ENCODE measurements at places on chromosomes 6 and 20.

GRCh38 chr6:84967389-84967788 lies 203.0 kb upstream of the TBX18 start:
- DNase-seq, result peak; percentile 72

DNA sequence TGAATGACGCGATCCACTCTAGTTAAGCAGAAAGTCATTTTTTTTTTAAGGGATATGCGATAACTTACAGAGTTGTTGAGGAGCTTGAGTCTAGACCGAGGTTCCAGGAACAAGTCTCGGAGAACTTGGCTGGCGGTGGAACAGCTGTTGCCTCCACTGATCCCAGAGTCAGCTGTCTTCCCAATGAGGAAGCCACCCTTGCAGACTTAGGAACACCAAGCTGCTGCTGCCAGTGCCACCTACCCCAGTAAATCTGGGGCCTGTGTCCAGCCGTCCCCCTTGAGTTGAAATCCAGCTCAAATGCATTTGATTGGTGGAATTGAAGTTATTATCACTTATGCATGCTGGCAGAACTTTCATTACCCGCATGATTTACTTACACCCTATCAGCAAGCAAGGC lies 6.7 kb downstream of the PFDN4 start:
- DNase-seq, result peak; percentile 87

- DNase-seq, result peak; percentile 28
These were observed 269.3 kb downstream of the ARHGAP18 start for GRCh38 chr6:129440691-129441090.

DNA sequence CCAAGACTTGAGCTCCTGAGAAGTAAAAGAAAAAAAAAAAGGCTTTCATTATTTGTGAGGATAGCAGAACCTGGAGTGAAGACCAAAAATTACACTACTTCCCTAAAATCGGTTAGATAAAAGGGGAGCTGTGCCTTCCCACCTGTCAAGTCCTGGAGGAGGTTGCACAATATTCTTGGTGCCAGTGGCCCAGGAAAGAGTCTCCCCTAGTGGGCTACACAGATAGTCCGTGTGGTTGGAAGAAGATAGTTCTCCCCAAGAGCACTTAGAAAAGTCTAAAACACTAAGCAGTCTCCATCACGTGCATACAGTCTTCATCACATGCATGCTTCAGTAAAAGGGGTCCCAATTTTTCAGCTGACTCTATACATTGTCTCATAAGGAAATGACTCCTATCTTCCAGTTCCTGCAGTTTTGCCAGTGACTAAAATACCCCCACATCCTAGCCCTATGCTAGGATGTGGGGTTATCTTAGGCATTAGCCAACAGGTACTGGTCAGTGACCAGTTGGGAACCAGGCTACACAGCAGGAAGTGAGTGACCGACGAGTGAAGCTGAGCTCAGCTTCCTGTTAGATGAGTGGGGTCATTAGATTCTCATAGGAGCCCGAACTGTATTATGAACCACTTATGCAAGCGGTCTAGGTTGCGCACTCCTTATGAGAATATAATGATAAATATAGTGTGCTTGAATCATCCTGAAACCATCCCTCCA lies 199.5 kb upstream of the FAM83B start:
- DNase-seq, result no peak

DNA sequence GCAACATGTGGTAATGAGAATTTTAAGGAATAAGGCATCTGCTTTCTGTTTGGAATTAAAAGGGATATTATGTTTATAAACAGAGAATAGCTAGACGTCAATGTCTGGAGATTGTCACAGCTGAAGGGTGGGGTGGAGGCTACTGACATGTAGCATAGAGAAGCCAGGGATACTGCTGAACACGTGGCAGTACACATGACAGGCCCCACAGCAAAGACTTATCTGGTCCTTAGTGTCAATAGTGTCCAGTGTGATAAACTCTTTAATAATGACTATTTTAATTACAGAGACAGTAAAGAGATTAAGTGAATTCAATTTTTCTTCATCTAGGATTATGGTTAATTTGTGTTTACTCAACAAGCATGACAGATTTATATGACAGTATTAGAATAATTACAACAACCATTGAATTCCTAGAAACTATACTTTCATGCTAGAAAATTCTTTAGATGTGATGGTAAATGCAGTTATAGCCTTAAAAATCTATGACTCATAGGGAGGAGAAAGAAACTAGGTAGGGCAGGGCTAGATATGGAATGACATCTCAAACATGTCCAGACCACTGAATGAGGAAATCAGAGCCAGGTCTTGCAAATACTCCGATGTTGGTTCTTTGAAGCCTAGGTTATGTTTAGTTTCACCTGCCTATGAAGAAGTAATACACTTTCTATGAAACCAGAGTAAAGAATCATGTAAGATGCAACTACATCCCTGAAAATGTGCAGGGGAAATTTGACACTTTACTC lies 399.5 kb downstream of the PHF3 start:
- no peak for DNase-seq

DNA sequence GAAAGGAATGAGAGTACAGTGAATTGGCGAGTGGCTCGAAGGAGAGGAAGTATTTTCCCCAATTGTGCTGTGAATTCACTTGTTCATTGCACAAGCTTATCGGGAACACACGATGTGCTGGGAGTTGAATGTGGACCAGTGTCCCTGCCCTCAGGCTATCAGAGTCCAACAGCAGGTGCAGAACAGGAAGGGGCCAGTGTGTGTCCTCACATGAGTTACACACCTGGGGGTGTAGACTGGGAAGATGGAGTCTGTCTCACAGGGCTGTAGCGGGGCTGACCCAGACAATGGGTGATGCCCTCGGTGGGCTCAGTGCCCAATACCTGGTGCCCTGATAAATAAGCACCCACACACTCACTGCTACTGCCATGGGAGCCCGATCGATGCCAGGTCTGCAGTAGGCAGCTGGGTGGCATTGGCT lies 14.4 kb downstream of the DUSP22 start:
- DNase-seq, result no peak

GRCh38 chr6:69542494-69542893 lies 254.3 kb downstream of the LMBRD1 start:
- DNase-seq, result no peak

GRCh38 chr20:17845701-17846475 lies 122.7 kb downstream of the SNX5 start:
- DNase-seq, result no peak

DNA sequence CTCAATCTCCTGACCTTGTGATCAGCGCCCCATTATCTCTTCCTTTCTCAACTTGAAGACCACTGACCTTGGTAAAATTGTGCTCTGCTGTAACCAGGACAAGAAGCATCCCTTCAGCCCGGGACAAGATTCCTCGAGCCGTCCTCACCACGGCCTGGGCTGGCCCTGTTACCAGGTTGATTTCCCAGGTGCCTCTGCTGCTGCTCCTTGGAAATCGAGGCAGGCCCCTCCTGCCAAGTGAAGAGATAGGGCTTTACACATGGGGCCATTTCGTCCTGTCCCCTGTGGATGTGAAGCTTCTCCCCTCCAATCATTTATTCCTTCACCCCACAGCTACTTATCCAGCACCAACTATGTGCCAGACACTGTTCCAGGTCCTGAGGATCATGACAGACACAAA lies 21.5 kb downstream of the RAB44 start:
- DNase-seq, result no peak

- peak; percentile 53 for DNase-seq
These were observed 3.6 kb downstream of the TBCC start for GRCh38 chr6:42742116-42742894.

GRCh38 chr6:128461501-128461900 lies 58.9 kb downstream of the PTPRK start:
- DNase-seq, result no peak

GRCh38 chr6:144418959-144419545 lies 133.9 kb downstream of the UTRN start:
- no peak for DNase-seq

- no peak for DNase-seq
These were observed 220.8 kb upstream of the HEY2 start for GRCh38 chr6:125528621-125529041.

GRCh38 chr6:52364480-52365166 lies 2.7 kb downstream of the PAQR8 start:
- DNase-seq, result no peak

- DNase-seq, result no peak
These were observed 527.5 kb upstream of the ID4 start for GRCh38 chr6:19309661-19310060.

DNA sequence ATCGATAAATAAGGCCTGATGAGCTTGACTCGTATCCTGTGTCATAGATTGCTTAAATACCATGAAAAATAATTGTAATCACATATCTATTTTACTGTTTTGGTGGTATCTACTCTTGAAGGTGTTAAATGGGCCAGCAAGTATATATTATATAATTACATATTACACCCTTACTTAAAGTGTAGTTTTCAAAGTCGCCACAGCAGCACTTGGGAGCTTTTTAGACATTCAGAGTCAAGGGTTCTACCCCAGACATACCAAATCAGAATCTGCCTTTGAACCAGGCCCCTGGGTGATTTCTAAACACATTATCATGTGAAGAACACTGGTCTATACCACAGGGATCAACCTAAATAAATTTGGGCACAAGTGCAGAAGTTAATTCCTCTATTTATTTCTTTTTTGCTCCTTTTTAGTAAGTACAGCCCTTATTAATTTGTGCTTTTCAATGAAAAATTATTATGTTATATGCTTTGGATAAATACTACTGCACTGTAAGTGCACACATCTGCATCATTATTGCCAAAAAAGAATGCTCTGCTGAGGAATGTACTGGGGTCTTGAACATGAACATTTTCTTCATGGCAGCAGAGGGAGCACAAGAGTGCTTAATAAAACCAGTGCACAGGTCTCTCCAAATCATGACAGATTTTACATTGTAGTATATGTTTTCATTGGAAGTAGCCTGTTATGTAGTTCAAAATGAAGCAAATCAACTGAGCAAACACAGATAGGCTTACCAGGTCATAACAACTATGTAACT lies 3.1 kb upstream of the ATXN1 start:
- peak; percentile 51 for DNase-seq

- DNase-seq, result no peak
These were observed 75.1 kb downstream of the SNX9 start for GRCh38 chr6:157898169-157898568.

DNA sequence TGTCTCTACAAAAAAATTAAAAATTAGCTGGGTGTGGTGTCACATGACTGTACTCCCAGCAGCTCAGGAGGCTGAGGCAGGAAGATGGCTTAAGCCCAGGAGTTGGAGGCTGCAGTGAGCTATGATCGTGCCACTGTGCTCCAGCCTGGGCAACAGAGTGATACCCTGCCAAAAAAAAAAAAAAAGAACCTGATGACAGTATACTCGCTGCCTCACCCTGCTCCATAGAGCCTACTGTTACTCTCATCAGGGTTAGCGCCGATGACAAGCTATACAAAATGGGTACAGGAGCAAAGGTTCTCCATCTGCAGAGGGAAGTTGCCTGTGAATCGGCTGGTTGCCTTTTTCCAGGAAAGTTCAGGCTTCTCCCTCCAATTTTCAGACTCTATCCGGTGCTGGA lies 53.4 kb downstream of the GMPR start:
- no peak for DNase-seq

DNA sequence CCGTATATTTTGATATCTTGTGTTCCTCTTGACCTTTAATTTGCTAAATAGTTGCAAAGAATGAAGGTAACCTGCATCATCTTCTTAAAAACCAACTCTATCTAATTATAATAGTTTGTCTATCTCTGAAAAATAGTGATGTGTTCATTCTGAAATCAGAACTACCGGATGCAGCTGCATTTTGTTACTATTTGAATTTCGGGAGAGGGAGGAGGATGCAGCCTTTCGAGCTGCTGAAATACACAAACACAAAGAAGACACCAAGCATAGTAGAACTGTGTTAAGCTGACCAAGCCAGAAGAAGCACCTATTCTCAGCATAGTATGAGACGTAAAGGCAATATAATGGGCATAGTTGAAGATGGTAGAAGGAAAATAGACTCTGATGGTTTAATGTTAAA lies 33.1 kb downstream of the PTPN1 start:
- DNase-seq, result no peak

DNA sequence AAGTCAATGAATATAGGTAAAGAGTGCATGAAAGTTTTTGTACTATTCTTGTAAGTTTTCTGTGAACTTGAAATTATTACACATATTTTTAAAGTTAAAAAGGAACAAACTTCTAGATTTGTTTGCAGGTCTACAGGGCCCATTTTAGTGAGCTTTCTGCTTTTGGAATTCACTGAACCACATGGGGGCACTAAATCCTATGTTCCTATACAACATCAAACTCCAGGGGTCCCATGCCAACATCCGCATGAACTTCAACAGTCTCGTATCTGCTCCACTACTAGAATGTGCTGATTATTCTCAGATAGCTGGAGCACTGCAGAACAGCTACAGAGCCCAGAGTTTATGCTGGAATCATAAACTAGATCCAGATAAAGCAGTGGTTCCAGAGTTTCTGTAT lies 347.9 kb upstream of the SPTLC3 start:
- no peak for DNase-seq

- DNase-seq, result peak; percentile 38
These were observed at the start of gene PRICKLE4 for GRCh38 chr6:41780551-41781365. Gene PRICKLE4, plus strand, starts transcription at chr6:41780782. Its CDS starts 2,692 bp downstream, at chr6:41783474.

DNA sequence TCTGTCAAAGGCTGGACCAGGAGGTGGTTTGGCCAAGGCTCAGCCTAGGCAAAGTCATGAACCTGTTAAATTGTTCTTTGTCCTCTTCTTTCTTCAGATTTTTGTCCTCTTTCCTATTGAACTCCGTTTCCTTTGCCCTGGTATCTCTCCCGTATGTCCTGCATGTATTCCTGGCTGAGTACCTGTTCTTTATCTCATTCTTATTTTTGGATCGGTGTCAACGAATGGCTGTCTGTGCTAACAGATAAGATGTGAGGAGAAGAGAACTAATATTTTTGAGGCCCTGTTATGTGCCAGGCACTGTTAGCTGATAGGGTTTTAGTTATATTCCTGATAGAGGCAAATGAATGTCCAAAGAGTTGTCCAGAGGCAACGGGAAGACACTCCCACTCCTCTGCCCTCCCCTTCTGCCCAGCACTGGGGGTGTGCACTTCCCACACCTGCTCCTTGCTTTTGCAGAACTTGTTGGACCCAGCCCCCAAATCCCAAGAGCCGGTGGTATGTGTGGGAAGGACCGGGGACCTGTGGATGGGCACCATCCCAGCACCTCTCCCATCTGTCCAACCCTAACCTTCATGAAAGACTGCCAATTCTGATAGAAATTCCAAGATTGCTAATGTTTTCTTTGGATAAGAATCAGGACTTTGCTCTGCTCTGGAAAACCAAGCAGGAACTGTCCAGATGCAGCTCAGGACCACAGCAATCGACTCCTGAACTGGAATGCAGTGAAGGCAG lies 20.6 kb downstream of the MMP24OS start:
- DNase-seq, result no peak

GRCh38 chr20:13877793-13878192 lies 93.0 kb downstream of the NDUFAF5 start:
- no peak for DNase-seq

GRCh38 chr6:64914124-64914523 lies 792.9 kb downstream of the EYS start:
- DNase-seq, result no peak

GRCh38 chr6:118748311-118749062 lies 97.1 kb upstream of the CEP85L start:
- DNase-seq, result peak; percentile 96

All from myocyte (in vitro differentiated cells).